Lung (tissue), 17 donors: ENCODE measurements at places on chromosomes 11 and 22. TPM values are rescaled to one million over a fixed set of nuclear protein-coding genes. Genes with fewer than 3 reads are reported as not detected.

TRIM51 gene
- polyA plus RNA-seq, result not detected

MAP6 gene
- 6.4 TPM for polyA plus RNA-seq

ART1 gene
- 0.14 TPM for polyA plus RNA-seq

- DNase-seq, result no peak
Observed at GRCh38 chr11:100556781-100557180, 130.3 kb upstream of the ARHGAP42 start.

DNA sequence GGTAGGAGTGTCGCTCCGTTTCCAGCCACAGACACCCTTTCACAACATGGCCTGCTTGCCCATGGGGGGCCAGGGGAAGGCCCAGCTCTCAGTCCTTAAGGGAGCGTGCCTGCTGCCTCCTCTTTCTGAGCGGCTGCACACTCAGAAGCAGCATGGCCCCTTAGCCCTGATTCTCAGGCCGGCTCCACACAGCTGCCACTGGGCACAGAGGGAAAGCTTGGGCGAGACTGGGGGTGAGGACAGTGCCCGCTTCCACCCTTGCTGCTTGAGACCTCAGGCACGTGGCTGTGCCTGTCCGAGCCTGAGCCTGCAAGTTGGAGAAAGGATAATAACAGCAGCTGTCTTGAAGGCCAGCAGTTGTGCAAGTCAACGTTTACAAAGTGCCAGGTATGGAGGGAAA lies 416.3 kb downstream of the SHANK2 start:
- no peak for DNase-seq

- no peak for DNase-seq
Observed at GRCh38 chr22:42863349-42863961, 6.4 kb upstream of the ARFGAP3 start.
